ENCODE measurements at places on chromosomes 3 and 15.

DNA sequence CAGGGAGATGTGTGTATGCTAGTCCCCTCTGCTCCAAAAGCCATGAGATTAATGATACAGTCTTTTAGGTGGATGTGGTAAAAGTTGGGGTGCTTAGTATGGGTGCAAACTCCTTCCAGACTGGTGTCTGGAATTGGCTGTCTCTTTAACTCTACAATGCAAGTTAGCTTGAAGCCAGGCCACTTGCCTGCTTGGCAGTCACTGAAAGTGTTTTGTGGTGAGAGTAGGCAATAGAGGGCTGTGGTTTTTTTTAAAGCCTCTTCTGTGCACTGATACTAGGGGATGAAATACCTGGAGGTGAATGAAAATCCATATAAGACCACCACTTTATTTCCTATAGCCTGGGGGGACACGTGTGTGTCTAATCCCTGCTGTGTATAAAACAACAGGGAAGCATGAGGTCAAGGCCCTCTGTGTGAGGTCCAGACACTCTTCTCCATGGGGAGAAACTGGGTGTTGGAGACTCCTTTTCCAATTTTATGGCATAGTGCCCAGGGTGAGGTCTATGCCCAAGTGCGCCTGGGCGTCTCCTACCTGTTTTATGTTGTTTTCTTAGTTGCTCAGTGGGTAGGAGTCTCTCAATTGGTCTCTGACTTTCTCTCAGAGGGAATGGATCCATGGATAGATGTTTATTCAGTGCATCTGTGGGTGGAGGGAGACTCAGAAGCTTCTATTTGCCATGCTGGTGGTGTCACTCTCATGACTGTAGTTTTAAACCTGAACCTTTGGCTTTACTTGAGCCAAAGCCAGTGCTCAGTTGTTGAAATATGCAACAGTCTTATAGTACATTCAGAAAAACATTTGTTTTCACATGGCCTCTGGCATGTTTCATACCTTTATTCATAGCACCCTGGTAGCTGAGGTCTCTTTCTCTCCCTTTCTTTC, 327.8 kb upstream of the ATP11B start:
- DNase-seq = no peak

DNA sequence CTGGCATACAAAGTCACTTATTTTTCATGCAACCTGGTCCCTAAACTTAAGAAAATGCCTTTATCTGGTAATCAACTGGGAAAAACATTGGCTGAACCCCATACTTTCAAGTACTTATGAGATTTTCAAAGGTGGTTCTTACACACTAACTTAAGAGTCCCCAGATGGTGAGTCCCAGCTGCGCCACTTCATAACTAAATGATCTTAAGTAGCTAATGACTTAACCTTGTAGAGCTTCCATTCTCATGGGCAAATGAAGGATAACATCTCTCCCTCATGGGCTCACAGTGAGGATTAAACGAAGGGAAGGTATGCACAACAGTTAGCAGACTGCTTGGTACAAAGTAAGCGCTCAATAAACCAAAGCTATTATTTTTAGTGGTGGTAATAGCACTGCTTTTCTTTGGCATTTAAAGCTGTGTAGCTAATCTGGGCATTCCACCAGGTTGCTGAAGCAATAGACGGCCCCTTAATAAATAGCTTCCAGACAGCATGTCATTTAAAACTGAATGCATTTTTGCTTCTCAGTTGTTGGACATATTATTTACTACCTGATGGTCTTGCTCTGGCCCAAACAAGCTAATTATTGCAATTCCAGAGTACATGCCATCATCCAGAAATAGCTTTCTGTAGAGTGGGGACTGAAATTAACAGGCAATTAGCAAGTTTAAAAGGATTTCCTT, 55.4 kb downstream of the LIPC start:
- DNase-seq = no peak

GRCh38 chr15:78341057-78341987, 1.2 kb downstream of the CRABP1 start:
- DNase-seq = no peak

DNA sequence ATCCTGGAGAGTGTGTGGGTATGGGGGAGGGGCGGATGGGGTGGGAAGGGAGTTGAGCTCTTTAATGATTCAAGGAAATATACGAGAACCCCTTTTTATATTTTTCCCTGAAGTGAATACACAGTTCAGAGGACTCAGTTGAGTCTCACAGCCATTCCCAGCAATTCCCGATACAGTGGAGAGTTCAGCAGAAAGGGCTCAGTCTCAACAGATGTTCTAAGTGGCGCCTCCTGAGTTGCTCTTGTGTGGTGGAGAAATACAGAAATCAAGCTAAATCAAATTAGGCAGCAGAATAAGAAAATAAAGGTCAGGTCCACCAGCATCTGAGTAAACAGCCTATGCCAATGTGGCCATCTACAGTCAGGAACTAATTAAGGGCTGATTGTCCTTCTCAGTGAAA, 372.1 kb downstream of the NR2F2 start:
- DNase-seq = no peak

- DNase-seq = no peak
These were observed 286.1 kb upstream of the TPM1 start for GRCh38 chr15:62756326-62756994.

- peak; percentile 68 for DNase-seq
These were observed at the start of gene ARHGAP31 for GRCh38 chr3:119293871-119294695. Gene ARHGAP31, plus strand, starts transcription at chr3:119294383. Its CDS starts 522 bp downstream, at chr3:119294905.

DNA sequence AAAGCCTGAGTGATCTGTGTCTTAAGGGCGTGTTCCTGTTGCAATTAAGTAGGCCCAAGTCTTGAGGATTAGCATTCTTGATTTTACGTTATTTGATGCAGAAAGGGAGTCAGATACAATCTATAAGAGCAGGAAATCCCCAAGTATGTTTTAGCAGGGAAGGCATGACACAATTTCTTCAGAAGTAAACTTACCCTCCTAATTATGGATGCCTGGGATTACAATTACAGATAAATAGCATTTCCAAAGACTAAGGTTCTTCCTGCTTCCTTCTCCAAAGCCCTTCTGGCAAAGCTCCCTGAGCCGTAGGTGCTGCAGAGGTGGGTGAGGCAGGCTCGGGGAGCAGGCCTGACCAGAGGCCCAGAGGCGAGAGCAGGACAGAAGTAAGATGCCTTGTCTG, 34.9 kb upstream of the ST6GAL1 start:
- DNase-seq = no peak

DNA sequence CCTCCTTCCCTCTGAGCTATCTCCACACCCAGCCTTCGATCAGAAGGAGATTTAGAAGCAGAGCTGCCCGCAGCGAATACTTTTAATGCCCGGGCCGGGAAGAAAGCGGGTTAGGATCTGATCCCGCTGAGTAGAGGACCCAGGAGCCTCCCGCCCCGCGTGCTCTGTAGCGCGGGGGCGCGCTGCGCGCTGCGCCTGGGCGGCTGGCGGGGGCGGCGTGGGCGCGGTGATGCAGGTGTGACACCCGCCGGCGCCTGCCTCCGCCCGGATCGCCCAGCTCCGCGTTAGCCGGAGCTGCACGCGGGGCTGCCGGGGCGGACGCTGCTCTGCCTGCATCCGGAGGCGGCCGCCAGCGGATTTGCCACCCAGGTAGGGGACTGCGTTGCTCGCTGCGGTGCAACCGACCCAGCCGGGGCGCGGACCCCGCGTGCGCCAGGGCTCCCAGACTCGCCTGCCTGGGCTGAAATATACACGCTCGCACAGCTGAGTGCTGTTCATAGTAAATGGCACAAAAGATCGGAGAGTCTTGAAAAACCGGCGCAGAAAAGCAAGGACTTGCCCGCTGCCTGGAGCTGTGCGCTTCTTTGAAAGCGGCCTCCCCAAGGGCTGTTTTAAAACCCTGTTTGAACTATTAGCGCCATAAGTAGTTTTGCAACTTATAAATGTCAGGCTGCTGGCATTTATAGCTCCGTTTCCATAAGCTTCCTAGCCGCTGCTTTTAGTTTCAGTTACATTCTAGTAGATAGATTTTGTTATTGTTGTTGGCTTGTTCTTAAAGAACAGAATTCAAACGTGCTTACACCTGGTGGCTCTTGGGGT, at the start of gene SV2B:
SV2B (plus strand) TSS at position 263 of the 819 bp plus-strand sequence. CDS start 126,007 bp downstream, outside the sequence.
- peak; percentile 41 for DNase-seq

DNA sequence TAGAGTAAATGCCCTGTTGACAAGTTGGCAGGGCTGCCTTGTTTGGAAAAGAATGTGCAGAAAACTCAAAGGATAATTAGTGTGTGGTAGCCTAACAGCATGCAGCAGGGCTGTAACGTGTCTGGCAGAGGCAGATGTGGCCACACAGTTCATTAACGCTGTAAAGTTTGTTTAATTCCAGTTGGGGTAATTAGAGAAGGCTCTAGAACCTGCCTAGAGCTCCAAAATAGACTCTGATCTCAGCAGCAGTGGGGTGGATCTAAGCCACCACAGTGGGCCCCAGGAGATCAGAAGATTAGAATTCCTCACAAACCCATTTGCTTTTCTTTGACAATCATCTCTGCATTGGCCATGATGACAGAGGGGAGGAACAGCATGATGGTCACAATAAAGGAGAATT, 65.1 kb upstream of the LEKR1 start:
- no peak for DNase-seq

- no peak for DNase-seq
These were observed 398.6 kb upstream of the WNT5A start for GRCh38 chr3:55885721-55886120.

DNA sequence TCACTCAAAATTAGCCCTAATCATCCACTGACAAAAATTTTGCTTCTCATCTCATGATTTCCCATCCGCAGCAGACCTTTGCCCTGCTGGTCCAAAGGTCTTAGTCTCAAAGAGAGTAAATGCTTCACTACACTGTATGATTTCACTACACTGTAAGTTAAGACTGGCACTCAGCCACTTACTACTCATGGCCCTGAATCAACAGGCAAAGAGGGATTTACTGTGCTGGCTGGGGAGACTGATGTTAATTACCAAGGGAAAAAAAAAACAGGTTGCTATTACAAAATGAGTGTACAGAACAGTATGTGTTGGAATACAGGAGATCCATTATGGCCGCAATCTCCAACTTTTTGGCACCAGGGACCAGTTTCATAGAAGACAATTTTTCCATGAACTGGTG, 214.8 kb downstream of the ZMAT3 start:
- no peak for DNase-seq

DNA sequence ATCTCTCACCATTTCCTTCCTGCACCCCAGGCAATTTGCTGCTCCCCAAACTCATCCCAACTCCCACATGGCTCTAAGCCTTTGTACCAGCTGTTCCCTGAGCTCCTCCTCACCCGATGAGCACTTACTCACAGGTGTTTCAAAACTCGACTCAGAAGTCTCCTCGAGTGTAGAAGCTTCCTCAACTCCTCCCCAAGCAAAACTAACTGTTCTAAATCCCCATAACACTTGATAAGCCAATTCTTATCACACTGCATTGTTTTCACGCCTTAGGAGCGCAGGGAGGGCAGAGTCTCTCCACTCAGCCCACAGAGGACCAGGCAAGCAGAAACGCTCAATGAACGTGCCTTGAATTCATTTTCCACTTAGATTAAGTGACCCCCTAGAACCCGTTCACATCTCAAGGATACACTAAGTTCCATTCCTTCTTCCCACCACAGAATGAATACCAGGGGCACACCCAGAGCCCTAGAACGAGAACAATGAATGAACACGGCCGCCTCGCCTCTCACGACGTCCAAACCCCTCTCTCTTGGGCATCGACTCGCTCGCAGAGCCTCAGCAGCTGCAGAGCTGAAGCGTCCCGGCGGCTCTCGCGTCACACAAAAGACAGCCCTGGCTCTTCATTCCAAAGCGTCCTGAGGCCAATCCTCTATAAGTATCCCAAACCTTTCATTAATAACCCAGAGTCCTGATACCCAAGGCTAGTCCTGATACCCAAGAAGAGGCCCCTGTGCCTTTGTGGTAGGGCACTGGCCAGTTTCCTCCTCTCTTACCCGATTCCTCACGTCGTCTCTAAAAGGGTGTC, 1.1 kb downstream of the RAF1 start:
- peak; percentile 12 for DNase-seq

- DNase-seq = no peak
These were observed 190.3 kb upstream of the CDIN1 start for GRCh38 chr15:36389107-36389506.

DNA sequence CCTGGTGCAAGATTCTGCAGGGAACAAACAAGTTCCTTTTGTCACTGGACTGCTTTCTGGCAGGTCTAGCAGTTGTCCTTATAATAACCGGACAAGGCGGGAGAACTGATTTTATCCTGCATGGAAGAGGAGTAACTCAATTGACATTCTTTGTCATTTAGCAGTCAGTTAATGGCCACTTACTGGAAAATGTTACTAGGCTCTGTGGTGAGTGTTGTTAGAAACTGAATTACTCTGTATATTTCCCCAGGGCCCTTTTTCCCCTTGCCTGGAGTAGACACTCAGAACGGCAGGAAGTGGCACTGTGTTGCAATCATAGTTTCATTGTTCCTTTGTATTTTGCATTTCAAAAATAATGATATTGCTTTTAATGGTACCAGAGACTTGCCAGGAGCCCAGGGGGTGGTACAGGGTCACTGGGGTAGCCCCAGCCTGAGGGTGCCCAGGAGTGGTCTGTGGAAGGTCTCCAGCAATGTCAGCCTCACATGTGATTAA, 318.6 kb upstream of the LRRFIP2 start:
- DNase-seq = no peak

DNA sequence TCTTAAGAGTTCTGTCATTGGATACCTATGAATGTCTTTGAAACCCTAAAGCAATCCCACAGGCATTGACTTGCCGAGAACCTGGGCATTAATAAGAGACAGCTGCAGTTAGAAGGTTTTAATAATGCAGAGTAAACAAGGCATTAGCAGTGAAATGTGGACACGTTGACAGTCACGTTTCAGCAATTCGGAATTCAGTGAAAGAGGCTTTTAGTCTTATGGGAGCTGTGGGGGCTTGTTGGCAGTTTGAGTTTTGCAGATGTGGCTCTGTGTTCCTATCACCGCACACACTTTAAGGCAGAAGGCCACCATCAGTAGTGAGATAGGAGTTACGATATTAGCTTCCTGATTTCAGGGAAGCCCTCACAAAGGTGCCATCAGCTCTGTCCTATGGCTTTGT, 145.2 kb upstream of the NUDT16 start:
- no peak for DNase-seq

DNA sequence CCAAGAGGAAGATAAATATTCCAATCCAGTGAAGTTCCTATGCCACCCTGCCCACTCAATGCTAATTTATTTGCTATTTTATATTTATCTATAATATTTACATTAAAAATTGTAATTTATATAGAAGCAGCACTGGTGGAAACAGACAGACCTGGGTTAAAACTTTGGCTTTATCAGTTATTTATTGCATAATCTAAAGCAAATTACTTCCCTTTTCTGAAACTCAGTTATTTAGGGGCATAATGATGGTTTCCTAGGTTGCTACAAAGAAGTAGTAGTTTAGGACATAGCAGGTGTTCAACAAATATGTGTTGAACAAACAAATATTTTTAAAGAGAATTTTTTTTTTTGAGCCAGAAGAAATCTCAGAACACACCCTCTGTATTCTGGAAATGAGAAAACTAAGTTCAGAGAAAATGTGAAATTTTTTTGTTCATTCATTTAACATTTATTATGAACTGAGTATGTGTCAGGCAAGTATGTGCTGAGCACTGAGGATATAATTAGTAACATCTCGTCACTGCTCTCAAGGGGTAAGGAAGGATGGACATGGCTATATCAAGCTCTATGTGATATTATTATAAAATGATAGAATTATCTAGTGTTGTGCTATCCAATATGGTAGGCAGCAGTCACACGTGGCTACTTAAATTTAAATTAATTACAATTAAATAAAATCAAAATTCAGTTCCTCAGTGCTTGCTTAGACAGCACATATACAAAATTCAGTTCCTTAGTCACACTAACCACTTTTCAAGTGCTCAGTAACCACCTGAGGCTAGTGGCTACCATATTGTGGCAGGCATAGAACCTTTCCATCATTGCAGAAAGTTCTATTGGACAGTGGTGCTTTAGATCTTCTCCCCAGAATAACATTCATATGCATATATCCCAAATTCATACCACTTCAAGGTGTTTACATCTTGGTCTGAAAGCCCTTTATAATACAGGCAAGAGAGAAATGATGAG, 7.0 kb upstream of the UBE2Q2 start:
- DNase-seq = no peak

Data from activated T-cell treated with anti-CD3 and anti-CD28 coated beads for 4 hours (primary cell).